NCI-H82 (cell line): ENCODE measurements at places on chromosomes 2 and 18.

- DNase-seq, result peak; percentile 78
These were observed 17.6 kb downstream of the WNT10A start for GRCh38 chr2:218898109-218898878.

DNA sequence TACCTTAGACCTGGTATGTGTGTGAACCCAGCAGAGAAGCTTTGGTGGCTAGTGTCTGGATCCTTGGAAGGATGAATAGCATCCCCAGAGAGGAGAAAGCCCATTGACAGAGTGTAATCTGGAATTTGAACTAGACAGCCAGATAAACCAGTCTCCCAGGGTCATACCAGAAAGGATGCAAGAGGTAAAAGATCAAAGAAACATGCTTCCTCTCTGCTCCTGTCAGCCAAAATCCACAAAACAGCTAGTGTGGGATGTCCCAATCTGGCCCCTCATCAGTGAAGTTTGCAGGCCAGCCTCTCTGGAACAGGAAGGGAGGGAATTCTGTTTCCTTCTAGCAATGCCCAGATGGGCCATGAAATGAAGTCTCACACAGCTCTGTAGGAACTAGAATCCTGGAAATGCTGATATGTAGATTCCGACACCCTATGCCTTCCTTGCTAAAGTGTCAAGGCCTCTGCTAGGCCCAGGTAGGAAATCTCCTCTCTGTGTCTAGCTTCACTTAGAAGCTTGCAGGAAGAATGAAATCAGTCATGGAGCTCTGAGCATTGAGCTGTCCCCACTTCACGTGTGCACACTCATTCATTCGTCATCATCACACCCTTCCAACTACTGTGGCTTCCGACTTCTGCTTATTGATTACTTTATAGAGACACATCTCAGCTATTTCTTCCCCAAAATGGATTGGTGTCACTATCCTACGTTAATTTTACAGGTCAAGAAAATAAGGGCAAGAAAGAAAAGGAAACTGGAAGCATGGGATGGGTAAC lies 38.0 kb downstream of the EVA1A start:
- DNase-seq, result no peak

DNA sequence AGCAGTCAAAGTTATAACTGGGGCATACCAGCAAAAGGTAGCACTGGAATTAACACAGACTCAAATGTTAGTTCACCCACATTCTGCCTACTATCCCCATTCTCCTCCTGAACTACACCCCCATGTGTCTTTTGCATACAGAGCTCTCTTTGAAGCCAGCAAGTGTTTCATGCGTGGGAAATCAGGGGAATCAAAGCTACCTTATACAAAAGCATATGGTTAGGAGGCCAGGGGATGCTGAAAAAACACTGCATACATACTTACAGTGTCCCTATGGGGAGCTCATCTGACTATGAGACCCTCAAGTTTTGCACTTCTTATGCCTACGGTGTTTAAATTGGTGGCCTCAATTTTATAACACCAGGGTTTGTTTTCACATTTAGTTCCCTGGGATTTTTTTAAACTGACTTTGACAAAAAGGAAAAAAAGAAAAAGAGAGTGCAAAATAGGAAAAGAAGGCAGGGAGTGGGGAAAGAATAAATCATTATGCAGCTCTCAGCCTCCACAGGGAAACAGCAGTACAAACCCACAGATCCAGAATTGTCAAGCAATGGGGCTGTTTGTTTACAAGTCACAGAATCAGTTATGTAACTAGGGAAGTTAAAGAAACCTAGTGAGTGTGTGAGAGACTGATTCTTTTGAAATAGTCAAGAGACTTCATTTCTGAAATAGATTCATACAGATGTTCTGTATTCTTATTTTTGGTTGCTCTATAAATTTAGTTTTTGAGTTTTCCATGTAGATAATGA lies 20.1 kb upstream of the PPP3R1 start:
- no peak for DNase-seq

DNA sequence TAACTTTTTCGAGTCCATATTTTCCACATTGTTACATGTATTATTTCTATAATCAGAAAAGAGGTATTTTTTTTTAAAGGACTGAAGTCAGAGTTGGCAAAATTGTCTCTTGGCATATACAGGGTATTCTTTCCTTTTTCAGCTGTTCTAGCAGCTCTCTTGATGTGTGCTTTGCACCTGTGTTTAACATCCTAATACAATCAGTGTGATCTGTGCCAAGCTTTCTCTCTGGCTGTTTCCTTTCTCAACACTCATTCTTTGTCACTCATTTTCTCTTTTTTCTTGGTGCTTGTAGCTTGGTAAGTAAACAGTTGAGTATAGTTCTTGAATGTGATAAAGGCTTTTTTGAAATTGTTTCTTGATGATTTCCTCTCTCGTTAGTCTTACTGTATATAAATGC lies 9.2 kb downstream of the RNMT start:
- no peak for DNase-seq

DNA sequence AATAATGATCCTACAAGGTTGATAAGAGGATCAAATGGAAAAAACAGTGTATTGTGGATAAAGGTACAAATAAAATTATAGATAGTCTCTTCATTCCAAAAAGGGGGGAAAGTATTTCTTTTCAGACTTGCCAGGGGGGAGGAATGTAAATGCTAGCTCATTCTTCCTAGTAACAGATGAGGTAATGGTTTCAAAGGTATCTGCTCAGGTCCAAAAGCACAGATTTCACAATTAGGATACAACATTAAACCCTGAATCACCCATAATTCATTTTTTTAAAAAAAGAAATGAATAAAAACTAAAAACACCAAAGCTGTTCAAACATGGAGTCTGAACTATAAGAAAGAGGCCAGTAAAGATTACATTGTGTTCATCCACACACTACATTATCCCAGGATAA lies 142.0 kb downstream of the ATAD2B start:
- no peak for DNase-seq

DNA sequence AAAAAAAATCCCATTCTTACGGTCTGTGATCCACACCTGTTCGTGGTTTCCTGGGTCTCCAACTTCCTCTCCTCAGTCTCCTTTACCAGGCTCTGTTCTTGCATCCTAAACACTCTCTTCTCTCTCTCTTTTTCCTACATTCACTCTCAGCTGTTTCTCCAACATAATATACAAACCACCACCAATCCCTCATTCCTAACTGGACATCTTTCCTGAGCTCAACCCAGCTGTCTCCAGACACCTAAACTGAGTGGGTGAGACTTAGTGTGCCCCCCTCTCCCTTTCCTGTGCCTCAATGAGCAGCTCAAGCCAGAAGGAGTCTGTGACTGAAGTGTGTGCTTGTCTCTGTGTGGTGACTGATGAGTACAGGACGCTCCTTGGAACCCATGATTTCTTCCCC lies 59.4 kb downstream of the LIPG start:
- no peak for DNase-seq
